ENCODE measurements at places on chromosomes 7 and 10.

- DNase-seq = no peak
Observed at GRCh38 chr7:45692031-45692430, 117.9 kb downstream of the ADCY1 start.

GRCh38 chr7:2826771-2827170 is 17.3 kb downstream of the GNA12 start:
- DNase-seq = no peak

DNA sequence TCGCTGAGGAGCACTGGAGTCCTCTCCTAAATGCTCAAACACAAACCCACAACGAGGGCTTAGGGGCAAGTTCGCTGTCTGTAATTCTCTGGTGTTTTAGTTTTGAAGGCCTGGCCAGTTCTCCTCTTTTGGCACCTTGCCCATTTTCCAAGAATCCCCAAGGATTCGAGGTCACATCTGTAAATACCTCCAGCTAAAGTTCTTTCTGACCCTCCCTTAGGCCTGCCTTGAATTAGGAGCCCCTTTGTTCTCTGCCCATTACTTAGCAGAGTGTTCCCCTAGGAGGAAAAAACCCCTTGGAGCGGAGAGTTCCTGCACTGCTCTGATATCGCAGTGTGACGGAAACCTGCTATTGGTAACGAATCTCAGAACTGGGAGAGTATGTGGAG is 743 bp upstream of the PYROXD2 start:
- DNase-seq = no peak

DNA sequence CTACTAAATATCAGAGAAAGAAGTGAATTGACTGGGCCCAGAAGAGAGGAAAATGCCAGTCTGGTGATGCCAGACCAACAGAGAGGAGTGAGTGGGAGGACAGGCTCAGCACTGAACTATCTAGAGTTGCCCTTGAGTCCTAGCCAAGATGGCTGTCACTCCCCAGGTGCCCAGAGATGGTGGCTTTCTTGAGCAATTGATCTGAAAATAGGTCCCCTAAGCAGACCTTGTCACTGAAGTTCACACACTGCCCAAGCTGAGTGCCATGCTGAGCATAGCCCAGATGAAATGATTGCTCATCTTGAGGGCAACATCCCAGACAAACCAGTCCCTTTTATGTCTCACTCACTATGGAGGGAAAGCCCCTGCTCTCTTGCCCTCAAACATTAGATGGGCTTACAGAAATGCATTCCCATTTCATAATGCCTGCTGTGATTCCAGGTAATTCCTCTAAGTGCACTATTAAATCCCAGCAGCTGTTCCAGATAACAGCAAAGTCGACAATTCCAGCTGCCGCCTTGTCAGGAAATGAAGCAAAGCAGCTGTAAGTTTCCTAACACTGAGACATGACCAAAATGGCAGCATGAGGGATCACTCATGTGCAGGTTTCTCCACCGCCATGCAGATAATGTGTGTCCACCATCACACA is 329.4 kb downstream of the KCNMA1 start:
- no peak for DNase-seq

DNA sequence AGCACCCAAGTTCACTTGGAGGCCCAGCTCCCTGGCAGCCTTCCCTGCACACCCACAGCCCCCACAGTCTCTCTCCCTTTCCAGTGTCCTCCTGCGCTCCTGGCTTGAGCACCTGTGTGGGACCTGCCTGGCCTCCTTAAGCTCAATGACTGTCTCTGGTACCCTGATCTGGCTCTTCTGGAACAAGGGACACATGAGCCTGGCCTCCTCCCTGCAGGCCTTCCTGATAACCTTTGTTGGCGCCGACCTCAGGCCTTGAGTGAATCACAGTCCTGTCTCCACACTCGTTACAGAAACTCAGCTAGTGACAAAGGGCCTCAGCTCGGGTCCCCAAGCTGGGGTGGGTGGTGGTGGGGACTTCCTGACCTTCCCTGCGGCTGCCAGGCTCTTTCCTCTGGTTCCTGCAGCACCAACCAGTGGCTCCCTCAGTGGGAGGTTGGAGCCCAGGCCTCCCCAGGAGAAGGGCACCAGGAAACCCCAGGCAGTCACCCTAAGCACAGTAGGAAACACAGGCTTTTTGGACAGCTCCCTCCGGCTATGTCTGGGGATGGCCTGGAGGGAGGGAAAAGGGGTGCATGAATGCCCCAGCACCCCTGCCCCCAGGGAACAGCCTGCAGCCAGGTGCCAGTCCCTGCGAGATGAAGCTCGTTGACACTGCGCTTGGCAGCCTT is 147.3 kb downstream of the SH3PXD2A start:
- DNase-seq = no peak

- no peak for DNase-seq
Observed at GRCh38 chr10:47264797-47265281, 35.2 kb upstream of the GDF10 start.

GRCh38 chr7:70710651-70711050 is 421.3 kb upstream of the GALNT17 start:
- DNase-seq = no peak

- peak; percentile 53 for DNase-seq
Observed at GRCh38 chr7:142523821-142524460, 225.3 kb upstream of the PRSS1 start.

GRCh38 chr7:148521271-148521670 is 69.3 kb upstream of the C7orf33 start:
- DNase-seq = no peak

DNA sequence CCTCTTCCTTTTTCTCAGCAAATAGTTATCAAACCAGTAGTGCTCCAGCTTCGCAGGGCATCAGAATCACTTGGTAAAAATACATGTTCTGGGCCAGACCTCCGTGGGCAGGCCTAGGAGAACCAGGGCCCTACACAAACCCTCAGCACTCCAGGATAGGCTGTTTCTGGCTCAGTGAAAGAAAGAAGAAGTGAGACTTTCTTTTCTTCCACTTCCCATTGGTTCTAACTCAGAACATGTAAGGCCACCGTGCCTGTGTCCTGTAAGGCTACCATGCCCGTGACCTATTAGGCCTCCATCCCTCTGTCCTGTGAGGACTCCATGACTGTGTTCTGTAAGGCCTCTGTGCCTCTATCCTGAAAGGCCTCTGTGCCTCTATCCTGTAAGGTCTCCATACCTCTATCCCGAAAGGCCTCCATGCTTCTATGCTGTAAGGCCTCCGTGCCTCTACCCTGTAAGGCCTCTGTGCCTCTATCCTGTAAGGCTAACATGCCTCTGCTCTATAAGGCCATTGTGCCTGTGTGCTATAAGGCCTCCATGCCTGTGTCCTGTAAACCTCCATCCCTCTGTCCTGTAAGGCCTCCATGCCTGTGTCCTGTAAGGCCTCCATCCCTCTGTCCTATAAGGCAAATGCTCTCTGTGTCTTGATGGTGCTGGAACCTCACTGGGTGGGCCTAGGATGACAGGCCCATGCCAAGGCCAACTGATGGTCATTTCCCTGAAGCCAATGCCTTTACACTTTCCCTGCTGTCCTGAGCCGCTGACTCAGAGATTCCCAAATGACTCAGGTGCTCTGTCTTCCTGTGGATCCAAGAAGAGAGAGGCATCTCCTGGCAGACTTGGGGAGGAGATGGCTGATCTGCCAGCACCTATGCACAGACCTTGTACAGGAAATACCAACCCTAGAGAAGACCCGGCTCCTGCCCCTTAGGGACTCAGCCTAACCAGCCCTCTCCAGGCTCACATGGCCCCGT is 96.6 kb upstream of the CACUL1 start:
- peak; percentile 5 for DNase-seq

- DNase-seq = no peak
Observed at GRCh38 chr7:18548534-18548933, 53.0 kb downstream of the HDAC9 start.

DNA sequence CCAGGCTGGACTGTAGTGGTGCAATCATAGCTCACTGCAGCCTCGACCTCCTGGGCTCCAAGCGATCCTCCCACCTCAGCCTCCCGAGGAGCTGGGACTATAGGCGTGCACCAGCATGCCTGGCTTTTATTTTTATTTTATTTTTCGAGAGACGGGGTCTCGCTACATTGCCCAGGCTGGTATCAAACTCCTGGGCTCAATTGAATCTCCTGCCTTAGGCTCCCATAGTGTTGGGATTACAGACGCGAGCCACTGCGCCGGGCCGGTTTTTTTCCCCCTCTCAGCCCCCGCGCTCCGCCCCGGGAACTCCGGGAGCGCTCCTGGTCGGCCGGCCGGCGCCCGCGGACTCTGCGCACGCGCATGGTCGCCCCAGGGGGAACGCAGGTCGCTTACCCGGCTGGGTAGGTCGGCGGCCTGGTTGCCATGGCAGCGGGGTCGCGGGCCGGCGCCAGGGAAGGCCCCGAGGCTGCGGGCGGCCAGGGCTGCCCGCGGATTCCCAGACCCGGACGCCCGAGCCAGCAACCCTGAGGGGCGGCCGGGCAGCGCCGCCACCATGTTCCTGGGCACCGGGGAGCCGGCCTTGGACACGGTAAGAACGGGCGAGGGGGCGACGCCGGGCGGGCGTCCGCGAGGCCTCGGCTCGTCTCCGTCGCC is at the start of gene IQCE:
Gene IQCE, plus strand, starts transcription at position 351 of the 654 bp plus-strand sequence. Its CDS starts 203 bp downstream, at position 554.
- peak; percentile 72 for DNase-seq

GRCh38 chr10:63375859-63376258 is 89.9 kb downstream of the JMJD1C start:
- DNase-seq = no peak

DNA sequence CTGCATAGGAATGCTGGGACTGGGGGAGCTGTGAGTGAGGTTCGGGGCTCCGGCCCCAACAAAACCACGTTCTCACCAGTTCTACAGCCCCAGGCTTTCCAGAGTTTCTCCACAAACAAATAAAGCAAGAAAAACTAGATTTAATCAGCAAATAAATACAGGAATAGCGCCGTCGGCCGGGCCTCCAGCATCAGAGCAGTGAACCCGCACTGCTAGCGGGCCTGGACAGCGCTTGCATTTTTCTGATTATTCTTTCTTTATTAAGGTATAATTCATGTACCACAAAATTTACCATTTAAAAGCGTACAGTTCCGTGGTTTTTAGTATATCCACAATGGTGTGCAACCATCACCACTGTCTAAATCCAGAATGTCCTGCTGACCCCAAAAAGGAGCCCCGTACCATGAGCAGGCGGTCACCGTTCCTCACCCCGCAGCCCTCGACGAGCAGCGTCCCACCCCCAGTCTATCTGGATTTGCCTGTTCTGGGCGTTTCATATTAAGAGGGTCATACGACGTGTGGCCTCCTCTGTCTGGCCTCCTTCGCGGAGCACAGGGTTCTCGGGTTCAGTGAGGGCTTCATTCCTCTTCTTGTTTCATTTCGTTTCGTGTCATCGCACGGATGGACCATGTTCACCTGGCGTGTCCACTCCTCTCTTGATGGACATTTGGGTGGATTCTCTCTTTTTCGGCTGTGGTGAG is 35.5 kb upstream of the FOXL3 start:
- DNase-seq = no peak

DNA sequence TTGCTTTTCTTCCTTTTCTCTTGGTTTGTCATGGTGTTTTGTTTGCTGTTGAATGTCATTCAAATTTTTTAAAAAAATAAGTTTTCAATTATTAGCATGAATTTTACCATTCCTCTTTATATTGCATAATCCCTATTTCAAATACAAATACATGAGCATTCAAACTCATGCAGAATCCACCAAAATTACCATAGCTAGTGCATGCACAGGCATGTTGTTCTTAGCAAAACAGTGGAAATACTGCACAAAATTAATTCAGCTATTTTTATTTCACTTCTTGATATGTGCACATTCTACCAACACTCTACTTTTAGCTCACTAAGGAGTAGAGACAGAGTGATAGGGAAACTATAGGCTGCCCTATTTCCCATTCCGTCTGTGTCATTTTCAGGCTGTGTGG is 670.1 kb upstream of the LRRN3 start:
- no peak for DNase-seq

GRCh38 chr10:93006435-93007039 is 54.1 kb upstream of the CYP26C1 start:
- peak; percentile 45 for DNase-seq

GRCh38 chr7:124031919-124032318 is 948 bp downstream of the TMEM229A start:
- DNase-seq = no peak

DNA sequence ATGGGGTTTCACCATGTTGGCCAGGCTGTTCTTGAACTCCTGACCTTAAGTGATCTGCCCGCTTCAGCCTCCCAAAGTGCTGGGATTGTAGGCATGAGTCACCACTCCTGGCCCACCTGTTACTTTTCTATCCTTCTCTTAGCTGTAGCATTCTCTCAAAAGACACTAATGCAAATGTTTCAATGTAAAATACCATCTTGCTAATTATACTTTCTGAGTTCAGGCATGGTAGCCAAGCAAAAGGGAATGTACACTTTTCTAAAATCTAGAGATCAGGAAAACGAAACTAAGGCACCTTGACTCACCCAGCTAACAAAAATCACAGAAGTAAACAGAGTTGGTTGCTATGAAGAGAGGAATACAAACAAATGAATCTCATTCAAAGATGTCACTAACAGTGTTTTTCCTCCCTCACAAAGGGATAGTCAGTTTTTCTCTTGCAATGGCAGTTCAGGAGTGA is 401.0 kb upstream of the NRP1 start:
- DNase-seq = no peak

- no peak for DNase-seq
Observed at GRCh38 chr10:78800535-78801320, 268.0 kb upstream of the ZMIZ1 start.

DNA sequence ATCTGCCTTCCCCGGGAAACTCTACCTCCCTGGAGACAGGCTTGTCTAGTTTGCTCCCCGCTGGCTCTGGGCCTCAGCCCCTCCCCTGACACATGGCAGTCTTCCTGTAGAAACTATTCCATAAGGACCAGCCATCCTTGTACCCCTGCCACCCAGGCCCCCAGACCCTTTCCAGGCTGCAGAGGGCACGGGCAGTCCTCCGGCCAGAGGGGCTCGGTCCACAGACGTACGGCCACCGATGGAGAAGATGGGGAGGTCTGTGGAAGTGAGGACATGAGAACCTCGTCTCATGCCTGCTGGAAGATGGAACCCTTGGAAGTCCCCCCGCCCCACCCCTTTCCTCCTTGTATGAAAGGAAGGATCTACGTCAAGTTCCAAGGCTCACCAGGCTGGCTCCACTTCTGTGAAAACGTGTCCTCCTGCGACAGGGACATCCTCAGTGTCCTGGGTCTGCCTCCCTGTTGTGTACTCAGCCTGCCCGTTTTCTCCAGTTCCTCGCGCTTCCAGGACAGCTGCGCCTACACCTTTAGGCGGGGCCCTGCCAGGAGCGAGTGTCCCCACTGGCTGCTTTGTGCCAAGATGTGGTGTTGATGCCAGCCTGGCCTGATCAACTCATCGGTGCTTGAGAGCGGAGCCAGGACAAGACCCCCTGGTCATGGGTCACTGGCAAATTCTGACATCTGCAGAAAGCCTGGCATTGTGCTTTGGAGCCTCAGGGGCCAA is 414.9 kb downstream of the GLRX3 start:
- no peak for DNase-seq

GRCh38 chr10:92790440-92790839 is 57.9 kb upstream of the EXOC6 start:
- DNase-seq = peak; percentile 22

DNA sequence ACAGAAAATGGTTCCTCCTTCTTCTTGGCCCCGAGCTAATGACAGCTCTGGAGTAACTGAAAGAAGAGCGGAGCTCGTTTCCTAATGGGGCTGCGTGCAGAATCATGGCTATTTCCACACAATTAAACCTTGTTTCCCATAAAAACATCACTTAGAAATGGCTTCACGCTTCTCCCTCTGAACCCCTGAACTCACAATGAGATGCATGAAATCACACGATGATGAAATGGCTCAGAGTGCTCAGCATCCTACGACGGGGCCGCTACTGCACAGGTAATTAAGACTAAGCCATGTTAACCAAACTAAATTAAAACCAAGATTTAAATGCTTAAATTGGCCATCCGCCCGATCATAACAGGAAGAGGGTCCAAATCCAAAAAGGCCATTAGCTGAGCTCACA is 80.0 kb upstream of the DNAAF5 start:
- no peak for DNase-seq
